ENCODE measurements at places on chromosomes 13 and 19.
A peak's percentile ranks its signal among the peaks of the same experiment; 100 is the strongest.

GRCh38 chr19:18807861-18808331 lies 16.8 kb upstream of the COMP start:
- no peak for DNase-seq

GRCh38 chr13:32060401-32060878 lies 28.9 kb downstream of the FRY start:
- DNase-seq = no peak

DNA sequence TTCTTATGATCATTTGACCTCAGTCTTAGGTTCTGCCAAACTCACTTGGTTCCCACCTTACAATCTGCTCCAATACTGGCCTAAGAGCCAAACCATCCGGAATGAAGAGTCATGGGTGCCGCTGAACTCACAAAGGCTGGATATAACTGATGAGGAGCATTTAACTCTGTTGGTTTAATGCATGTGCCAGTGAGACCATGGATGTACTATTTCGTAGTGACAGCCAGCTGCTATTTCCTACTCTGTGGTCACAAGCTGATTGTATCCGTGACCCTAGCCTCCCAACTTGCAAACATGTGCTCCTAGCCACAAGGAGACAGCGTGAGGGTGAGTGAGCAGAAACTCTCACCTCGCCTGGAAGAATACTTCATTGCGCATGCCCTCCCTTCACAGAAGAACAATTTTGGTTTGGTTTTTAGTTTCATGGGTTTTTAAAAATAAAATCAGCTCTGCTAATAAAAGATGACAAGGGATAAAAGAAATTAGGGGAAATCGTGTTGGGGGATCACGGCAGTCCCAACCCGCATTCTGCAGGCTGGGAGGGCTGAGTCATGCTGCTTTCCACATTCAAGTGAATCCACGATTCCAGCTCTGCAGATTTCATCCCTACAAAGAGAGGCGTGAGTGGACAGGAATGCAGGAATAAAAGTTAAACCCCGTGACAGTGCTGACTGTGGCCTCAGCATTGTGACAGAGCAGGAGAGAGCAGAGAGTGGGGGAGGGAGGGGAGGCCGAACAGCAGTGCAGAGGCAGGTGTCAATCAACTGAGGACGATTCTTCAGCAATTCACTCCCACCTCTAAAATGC lies 66.8 kb upstream of the RAP2A start:
- no peak for DNase-seq

- no peak for DNase-seq
Measured at GRCh38 chr19:379796-380195, 29.2 kb downstream of the C2CD4C start.

DNA sequence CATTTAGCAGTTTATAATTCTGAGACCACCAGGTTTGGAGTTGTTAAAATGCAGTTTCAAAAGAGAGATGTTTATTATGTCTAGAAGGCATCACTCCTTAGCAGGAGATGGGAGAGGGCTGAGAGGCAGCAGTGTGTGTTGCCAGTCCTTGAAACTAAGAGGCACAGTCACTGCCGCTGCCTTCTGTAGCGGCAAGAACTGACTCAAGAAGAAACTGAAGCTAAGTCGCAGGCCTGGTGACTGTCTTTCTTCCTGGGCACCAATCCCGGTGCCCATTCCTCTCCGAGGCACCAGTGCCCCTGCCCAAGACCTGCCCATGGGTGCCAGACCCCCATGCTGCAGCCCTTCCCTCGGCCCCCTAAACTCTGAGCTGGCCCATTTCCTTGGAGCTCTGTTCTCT lies 20.1 kb downstream of the N4BP2L1 start:
- DNase-seq = peak; percentile 31

DNA sequence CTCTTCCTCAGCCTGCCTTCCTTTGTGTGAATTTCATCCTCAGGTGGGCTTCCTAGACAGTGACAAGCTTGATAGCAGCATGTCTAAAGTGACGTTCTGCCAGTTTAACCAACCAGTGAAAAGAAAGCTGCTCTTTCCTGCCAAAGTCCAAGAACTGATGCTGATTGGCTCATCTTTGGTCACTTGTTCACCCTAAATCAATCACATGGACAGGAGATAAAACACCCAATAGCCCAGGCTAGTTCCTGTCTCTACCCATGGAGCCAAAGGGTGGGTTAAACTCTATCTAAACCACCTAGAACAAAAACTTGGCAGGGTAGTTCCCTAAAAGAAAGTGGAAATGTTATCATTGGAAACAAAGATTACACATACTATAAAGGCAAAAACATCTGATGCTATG lies 50.8 kb downstream of the GPALPP1 start:
- no peak for DNase-seq

GRCh38 chr13:50512474-50513299 lies 330.8 kb downstream of the DLEU7 start:
- peak; percentile 68 for DNase-seq

DNA sequence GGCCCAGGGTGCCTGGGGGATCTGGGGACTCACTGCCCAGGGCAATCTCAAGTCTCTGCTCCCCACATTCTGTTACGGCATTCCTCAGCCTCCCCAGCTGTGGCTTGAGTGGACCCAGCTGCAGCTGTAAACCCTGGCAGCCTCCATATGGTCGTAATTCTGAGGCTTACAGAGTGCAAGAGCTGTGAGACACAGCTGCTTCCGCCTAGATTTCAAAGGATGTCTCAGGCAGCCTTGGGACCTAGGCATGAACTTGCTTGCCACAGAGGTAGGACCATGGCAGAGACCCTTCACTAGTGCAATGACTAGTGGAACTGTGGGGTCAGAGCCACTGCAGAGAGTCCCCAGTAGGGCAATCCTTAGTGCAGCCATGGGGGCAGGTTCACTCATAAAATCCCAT lies 297.5 kb downstream of the ENOX1 start:
- DNase-seq = no peak

GRCh38 chr19:13797058-13797440 lies 1.8 kb downstream of the ZSWIM4 start:
- DNase-seq = no peak

DNA sequence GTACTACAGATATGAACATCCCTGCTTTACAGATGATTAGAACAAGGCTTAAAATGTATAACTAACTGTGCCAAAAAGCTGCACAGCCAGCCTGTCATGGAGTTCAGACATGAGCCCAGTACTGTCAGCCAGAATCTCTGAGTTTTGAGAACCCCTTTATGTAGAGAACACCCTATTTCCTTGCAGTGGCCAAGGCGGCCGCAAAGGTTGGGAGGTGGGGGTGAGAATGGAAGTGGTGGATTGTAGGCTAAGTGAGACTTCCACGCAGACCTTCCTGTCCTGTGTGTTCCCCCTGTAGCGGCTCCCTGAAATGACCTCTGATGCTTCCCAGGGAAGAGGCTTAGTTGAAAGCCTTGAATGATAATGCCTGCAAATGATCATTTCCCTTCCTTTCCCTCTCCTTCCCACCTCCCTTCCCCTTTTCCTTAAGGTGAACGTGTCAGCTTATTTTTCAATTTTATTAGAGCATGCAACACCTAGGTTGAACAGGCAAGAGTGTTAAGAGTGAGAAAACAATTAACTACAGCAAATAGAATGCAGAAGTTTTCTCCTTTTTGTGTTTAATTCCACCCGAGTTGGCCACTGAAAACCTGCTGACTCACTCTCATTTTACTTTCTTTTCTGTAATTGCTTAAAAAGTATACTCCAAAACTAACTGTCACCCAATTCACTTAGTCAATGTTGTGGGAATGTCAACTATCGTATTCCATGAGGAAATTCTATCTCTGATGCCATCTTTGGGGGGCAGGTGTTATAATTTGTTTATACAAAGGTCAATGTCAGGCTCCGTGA lies 167.0 kb upstream of the EDNRB start:
- no peak for DNase-seq

DNA sequence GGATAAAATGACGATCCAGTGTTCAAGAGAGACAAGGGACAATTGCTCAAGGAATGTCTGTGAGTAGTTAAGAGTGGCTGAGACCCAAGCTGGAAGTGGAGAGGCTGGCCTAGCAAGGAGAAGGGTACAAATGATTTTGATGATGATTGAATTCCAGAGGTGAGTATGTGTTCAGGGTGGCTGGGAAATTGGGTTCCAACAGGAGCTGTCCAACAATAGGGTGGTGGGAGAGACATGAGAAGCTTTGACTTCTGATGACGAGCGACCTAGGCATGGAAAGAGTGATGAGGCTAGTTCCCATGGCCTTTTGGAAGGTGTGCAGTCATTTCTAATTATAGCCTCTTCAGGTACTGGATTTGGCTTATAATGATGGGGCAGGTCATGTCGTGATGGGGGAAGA lies 29.1 kb upstream of the DCLK1 start:
- DNase-seq = no peak

DNA sequence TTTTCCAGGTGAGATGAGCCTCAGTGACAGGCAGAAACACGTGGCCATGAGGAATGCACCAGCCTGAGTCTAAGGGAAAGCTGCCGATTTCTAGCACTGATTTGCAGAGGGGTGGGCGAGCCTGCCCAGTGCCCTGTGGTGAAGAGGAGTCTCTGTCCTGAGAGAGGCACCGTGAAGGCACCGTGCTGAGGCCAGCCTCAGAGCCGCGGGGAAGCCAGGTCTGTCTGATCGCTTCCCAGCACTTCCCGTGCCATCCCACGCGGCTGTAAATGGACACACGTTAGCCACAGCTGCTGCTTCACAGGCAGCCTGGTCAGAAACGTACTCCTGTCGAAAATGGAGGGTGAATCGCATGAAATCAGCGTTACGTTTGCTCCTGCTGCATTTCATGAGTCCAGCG lies 79.8 kb downstream of the ATP11A start:
- no peak for DNase-seq

GRCh38 chr19:47232422-47233211 lies 1.6 kb upstream of the BBC3 start:
- DNase-seq = peak; percentile 21

DNA sequence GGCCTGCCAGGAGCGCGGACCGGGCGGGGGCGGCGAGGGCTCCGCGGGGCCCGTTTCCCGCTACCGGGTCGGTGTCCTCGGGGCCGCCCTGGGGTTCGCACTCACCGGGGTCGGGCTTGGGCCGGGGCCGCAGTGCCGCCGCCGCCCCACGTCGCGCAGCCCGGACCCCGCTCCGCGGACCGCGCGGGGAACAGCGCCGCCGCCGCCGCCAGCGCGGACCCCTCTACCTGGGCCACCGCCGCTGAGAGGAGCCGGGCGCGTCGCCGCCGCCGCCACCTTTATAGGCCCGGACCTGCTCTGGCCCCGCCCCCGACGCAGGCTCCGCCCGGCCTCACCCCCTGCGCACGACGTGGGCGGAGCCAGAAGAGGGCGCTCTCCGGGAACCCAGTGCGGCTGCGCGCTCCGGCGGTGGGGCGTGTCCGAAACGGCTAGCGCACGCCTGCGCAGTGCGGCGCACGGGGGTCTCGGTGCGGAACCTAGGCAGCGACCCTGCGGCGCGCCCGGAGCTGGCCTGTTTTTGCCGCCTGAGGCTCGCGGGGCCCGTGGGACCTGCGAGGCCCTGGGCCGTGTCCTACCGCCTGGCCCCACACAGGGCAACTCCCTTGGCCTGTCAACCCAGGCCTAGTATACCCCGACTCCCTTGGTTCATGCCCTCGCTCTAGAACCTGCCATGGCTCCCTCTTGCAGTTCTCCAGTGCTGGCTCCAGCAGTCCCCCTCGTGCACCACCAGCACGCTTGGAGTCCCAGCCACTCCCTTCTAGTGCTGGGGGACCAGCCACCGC lies at the start of gene MKNK2:
MKNK2 (minus strand) TSS at position 254 of the 782 bp plus-strand sequence. CDS start 393 bp downstream, outside the sequence.
- DNase-seq = peak; percentile 97

DNA sequence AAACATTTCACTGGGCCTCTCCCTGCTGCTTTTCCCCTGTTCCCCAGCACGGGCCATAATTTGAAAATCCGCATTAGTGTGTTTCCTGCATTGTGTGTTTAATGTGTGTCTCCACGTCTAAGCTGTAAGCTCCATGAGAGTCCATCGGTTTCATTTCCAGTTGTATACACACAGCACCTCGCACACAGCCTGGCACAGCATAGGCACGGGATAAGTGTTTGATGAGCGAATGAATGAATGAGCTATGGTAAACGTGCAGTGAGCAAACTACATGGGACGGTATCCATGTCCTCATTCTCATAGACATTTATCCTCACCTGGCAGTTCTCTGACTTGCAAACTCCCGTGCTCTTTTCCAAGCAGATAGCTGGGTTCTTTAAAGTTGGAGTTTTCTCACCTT lies 106.1 kb downstream of the RAB20 start:
- no peak for DNase-seq

DNA sequence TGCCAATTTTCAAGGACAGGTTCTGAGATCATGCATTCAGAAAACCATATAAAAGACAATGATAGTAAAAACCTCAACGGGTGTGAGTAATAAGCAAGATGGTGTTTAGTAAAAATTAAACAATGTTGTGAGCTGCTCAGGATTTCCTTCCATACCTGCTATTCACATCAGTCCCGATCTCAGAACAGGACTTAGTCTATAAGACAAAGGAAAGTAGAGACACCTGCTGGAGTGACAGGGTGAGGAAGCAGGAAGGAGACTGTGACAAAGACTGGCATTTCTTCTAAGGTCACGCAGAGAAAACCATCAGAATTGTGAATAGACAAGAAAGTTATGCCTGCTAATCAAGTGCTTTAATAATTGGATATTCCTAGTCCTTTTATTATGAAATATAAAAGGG lies 648.0 kb downstream of the DACH1 start:
- no peak for DNase-seq

GRCh38 chr13:107373551-107373950 lies 805.6 kb upstream of the ARGLU1 start:
- DNase-seq = no peak

- DNase-seq = no peak
Measured at GRCh38 chr13:38394777-38395496, 45.3 kb downstream of the UFM1 start.

GRCh38 chr13:74707291-74707690 lies 573.1 kb upstream of the KLF12 start:
- DNase-seq = no peak

DNA sequence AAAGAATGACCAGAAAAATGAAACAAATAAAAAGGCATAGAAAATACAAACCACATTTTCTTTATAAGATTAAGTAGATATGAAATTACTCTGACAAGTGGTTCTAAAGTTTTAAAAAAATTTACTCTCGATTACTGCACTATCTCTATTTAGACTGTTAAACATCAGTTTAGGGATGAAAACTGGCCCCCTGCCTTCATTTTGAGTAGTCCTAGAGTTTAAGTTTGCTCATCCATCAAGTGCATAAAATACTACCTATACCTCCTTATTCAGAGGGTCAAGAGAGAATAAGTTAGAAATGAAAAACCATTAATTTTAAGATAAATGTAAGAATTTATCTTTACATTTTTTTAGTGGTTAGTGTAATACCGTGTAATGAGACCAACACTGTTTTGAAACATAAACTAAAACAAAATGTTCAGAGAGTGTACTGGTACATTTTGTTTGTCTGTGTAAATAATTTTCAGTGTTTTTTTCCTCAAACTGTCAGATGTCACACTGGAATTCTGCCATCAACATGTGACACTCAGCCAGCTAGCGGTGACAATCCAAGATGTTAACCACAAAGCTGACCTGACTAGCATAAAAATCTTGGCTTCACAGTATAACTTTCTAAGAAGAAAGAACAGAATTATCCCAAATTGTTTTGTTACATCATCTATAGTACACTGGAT lies 184.8 kb upstream of the PCDH20 start:
- no peak for DNase-seq

- no peak for DNase-seq
Measured at GRCh38 chr19:38862321-38863059, 12.7 kb upstream of the HNRNPL start.

Measured in GM10248 (cell line).